Adipocyte (in vitro differentiated cells): ENCODE measurements at places on chromosomes 7 and 10.

DNA sequence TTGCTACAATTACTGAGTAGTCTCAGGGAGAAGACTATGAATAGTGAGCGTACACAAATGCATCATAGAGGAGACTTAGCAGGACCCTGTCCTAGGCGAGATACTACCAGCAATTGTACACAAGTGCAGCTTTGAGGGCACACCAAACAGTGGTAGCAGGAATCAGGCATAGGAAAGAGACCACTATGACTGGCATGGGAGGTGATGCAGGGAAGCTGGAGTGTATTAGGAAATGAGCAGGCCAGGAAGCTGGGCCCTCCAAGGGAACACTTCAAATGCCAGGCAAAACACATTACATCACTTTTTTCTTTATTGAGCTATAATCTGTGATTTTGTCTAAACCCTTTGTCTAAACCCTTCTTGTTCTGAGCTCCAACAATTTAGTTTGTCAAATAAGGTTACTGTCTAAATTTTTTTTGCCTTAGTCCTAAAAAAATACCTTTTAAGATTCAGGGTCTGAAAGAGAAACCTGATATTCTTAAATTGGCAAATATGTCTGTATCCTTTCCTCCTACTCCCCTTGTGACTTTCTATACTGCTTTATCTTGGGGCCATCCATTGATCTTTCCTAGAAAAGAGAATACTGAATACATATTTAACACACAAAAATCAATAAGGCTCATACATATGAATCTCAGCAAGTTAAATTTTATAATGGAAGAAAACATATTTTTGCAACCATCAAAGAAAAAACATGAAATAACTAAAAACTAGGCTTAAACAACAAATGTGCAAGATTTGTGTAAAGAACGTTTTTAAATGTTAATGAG lies 193.8 kb upstream of the PHYHIPL start:
- DNase-seq = peak; percentile 25

GRCh38 chr7:138137423-138138171 lies 61.3 kb downstream of the AKR1D1 start:
- no peak for DNase-seq

DNA sequence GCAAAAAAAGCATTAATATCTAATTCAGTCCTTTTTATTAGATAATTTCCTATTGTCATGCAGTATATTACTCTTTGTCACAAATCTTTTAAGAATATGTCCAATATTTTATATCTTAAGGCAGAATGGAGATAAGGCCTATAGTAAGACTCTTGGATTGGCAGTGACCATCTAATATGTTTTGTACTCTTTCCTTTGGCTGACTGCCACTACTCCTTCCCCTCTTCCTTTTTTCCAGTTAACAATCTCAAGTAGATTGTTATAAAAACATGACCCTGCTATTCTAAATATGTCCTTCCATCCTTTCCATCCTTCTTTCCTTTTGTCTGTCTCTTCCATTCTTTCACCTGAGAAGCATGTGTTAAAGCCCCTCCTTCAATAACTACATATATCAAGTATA lies 92.8 kb upstream of the TMEM168 start:
- DNase-seq = no peak

DNA sequence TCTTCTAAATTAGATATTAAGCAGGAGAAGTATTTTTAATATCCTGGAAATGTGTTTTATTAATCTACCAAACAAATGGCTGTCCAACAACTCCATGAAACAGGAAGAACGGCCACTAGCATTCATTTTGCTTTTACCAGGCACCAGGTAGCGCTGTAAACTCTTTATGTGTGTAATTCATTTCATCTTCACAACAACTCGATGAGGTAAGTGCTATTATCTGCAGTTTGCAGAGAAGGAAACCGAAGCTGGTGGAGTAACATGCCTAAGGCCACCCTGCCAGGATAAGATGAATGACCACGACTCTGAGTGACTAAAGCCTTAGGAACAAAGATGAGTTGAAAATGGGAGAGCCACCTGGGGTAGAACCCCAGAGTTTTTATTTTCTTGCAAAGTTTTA lies 101.2 kb downstream of the KIAA1217 start:
- DNase-seq = no peak

DNA sequence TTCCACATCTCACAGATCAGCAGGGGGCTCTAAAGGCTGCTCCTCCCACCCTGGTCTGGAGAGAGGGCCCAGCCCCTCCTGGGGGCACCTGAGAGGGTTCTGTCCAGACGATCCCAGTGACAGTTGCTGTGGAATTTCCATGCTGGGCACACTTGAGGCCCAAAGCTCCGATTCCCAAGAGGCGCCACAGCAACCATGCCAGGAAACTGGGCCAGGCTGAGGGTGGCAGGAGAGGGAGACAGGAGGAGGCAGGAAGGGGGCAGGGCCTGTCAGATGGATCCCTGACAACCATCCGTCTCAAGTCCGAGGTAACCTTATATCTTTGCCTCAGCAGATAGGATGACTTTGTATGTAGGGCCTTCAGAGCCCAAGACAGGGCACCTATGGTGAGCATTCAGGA lies 4.3 kb upstream of the NOS3 start:
- DNase-seq = no peak

GRCh38 chr7:80740778-80741545 lies 102.5 kb downstream of the CD36 start:
- peak; percentile 77 for DNase-seq

DNA sequence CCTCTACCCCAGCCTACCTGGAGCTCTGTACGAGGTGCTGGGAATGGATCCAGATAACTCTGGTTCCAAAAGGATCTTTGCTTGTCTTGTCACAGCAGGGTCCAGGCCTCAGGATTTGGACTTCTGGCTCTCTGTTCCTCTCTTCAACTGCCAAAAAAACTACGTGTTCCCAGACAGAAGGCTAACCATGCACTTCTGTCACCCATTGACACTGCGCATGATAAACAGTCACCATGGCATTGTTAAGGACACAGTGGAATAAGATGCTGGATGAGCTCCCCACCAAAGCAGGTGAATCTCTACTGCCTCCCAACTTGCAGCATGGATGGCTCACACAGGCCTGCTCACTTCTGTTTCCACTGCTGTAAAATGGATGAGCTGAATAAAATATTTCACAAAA lies 637.9 kb downstream of the TNS3 start:
- DNase-seq = no peak

- DNase-seq = peak; percentile 78
These were observed at the start of gene NMT2 for GRCh38 chr10:15168291-15168785. Gene NMT2 (minus strand): TSS chr10:15168693. CDS start chr10:15168612, 81 bp downstream.

DNA sequence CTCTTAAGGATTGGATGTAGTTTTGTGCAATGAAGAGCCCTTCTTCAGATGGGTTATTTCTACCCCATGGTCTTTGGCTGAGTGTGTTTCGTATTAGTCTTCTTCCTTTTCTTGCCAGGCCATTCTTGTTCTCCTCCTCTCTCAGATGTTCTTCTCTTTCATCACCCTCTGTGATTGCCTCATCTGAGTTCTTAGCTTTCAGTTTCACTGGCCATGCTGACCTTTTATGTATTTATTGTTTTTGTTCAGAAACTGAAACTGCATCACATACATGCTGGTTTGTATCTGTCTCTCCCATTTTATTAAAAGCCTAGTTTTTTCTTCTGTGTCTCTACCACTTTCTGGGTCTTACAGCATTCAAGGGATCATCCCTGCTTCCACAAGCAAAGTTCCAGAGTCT lies 21.7 kb upstream of the PCGF5 start:
- peak; percentile 96 for DNase-seq

GRCh38 chr10:125995726-125996304 lies 99.5 kb downstream of the FANK1 start:
- no peak for DNase-seq

GRCh38 chr7:108419961-108420908 lies 36.0 kb downstream of the NRCAM start:
- DNase-seq = no peak

DNA sequence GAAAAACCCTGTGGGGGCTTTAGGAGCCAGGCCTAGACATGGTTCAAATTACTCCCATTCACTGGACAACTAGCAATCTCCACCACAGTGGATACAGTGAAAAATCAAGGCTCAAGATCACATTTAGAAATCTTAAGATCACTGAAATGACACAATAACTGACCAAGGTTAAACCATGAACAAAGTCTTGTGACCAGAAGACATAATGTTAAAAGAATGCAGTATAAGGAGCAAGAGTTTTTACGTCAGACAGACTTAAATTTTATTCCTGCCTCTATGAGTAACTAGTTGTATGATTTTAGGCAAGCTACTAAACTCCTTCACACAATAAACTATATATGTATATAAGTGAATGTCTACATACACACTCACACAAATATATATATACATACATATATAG lies 68.5 kb downstream of the MICU1 start:
- peak; percentile 70 for DNase-seq
